Putamen (tissue), 1 donor: ENCODE measurements at places on chromosomes 5 and 9.

GRCh38 chr9:38125889-38126288, 56.9 kb upstream of the SHB start:
- DNase-seq: no peak

- DNase-seq: no peak
These were observed 82.9 kb downstream of the GRAMD2B start for GRCh38 chr5:126506079-126506478.

DNA sequence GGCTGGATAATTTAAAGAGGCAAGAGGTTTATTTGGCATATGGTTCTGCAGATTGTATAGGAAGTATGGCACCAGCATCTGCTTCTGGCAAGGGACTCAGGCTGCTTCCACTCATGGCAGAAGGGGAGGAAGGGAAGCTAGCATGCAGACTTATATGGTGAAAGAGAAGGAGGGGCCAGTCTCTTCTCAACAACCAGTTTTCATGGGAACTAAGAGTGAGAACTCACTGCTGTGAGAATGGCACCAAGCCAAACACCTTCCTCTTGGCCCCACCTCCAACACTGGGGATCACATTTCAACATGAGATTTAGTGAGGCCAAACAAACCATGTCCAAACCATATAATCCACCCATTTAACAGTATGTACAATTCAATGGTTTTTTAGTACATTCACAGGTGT, 113.3 kb upstream of the SHB start:
- DNase-seq: no peak

- DNase-seq: no peak
These were observed 264.9 kb downstream of the CD180 start for GRCh38 chr5:66931651-66932050.

DNA sequence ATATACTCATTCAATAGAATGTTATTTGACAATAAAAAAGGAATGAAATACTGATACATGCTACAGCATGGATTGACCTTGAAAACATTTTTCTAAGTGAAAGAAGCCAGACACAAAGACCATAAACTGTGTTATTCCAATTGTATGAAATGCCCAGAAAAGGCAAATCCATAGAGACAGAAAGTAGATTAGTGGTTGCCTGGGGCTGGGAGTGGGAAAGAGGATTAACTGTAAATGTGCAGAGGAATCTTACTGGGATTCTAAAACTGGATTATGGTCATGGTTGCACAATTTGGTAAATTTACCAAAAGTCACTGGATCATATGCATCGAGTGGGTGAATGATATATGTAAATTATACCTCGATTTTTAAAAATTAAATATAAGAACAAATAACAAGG, 88.1 kb downstream of the GLIS3 start:
- DNase-seq: no peak

DNA sequence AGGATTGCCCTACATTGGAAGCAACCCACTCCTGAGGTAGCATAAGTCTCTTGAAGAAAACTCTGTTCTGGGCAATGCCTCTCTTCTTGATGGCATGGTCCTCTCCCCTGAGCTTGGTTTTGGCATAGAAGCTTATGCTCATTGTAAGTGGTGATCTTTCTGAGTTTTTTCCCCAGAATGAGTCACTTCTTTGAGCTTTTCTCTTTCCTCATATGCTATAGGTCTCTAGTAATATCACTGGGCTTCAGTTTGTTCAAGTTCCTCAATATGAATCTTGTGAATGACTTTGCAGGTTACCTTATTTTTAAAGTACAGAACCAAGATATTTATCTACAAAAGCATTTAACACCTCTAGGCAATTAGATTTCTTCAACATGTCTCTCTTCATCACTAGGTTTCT, 76.5 kb upstream of the ATG10 start:
- DNase-seq: no peak

DNA sequence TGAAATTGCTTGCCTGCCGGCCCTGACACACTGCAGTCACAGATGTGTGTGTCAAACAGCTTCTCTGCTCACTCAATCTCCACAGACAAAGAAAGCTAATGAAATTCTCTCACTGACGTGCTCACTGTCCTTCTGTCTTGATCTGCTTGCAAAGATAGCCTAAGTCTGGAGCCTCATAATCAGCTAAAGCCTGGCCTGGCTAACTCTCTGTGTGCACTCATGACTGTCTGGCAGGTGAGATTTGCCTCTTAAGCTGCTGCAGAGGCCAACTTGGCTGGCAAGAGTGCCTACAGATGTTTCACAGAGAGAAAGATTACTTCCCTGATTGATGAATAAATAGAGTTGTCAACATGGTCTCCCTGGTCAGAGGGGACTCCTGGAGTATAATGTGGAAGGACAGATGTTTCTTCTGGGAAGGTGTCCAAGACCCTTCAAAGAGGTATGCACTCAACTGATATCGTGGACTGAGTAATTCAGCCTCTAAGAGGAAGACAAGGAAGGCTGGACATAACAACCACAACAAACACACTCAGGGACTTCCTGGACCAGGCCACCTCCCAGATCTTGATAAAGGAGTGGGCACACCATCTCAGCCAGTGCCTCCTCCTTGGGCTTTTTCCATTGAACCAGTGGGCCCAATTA, 362.0 kb downstream of the SPOCK1 start:
- no peak for DNase-seq

GRCh38 chr9:113409883-113410206, 630 bp downstream of the POLE3 start:
- DNase-seq: no peak

- no peak for DNase-seq
These were observed 43.2 kb upstream of the BRINP1 start for GRCh38 chr9:119412399-119412798.

DNA sequence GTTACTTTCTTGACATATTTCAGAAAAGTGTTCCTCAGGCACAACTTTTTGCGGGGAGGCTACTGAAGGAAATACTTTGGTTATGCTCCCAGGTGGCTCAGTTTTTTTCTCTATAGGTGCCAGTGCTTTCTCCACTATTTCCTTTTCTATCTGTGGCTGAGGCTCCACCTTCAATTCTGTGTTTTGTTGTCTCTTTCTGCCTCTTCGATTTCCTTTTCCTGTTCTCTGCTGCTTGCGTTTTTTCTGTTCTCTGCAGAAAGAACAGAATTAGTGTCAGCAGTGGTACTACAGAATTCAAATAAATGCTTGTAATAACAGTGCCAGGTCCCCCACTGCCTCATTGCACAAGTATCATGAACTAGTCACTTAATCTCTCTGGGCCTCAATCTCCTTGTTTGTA, 7.0 kb downstream of the HEMGN start:
- no peak for DNase-seq

GRCh38 chr9:109098960-109099308, 20.8 kb downstream of the TMEM245 start:
- DNase-seq: no peak

DNA sequence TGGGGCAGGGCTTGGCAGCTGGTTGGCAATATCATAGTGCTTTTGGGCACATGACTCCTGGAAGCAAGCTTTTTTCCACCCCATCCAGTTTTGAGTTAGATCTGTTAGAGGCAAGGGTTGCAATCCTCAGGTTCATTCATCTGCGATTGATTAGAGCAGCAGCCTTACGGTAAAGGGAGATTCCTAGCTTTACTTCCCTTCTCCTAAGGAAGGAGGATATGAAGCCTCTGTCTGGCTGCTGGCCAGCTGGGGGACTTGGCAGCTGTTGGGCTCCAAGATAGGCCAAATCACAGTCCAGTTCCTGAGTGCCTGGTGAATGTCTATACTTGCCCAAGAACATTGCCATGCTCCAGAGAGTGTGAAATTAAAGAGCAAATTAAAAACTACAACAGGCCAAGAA, 113.4 kb upstream of the CCNH start:
- no peak for DNase-seq

- DNase-seq: no peak
These were observed 2371.1 kb downstream of the MAT2B start for GRCh38 chr5:165876538-165876937.

GRCh38 chr5:141513627-141514329, 24.9 kb downstream of the PCDHGC5 start:
- peak; percentile 89 for DNase-seq

- no peak for DNase-seq
These were observed 22.3 kb upstream of the GLE1 start for GRCh38 chr9:128482186-128482585.

- DNase-seq: peak; percentile 30
These were observed 101.8 kb downstream of the FGF18 start for GRCh38 chr5:171521219-171521633.

GRCh38 chr5:40204144-40204543, 475.6 kb upstream of the PTGER4 start:
- no peak for DNase-seq

DNA sequence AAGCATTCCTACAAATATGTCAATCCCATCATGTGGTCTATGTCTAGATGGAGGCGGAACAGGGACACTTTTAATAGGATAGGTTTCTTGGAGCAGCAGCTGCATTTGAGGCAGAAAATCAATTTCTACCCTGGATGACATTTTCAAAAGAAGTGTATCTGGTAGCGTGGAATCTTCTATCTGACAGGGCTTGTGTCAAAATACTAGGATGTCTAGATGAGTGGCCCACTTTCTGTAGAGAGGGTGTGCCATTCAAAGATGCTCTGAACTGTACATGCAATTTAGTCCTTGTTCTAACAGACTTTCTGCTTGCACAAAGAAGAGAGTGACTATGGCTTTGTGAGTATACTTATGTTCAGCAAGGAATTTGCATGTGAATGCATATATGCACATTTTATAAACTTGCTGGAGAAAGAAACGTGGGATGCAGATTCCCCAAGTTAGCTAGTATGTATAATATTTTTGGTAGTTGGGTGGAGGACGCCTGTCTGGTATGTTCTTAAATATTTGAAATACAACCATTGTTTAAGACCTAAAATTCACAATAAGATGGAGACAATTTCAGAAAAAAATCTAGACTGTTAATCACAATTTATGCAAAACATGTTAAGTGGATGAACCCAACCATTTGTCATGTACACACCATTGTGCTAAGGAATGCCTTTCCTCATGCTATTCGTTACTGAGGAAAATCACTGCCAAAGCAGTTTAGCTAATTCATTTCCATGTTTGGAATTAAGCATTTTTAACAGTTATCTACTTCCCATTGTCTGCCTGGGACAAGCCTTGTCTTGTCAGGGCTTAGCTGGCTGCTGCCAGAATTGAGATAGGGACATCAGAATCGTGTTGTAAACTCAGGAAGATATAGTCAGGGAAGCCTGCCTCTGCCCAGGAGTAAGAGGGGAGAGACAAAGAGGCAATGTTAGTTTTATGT, 129.1 kb upstream of the MEF2C start:
- DNase-seq: peak; percentile 41

DNA sequence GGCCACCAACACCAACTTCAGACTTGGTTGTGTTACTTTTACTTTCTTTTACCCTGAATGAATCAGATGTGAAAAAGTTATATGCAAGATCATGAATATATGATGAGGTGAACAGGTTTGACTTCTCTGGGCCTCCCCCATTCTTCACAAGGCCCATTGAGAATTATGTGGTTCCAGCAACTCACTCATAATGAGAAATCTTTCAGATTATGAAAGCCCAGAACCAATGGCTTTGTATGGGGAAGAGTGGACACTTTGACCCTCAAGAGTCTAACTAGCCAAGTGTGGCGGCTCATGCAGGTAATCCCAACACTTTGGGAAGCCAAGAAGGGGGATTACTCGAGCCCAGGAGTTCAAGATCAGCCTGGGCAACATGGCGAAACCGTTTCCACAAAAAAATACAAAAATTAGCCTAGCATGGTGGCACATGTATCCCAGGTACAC, 16.1 kb upstream of the LNPEP start:
- no peak for DNase-seq

DNA sequence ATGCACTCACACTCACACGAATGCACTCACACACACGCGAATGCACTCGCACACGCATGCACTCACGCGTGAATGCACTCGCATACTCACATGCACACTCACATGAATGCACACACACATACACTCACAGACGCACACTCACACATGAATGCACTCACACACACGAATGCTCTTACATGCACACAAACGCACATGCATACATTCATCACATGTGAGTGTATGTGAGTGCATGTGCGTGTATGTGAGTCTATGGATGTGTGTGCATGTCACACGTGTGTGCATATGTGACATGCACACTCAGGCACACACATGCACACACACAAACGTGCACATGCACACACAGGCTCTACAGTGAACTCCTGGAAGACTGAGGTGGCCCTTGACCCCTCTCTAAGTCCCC, 121.7 kb downstream of the ADAMTS2 start:
- no peak for DNase-seq

- DNase-seq: peak; percentile 53
These were observed 37.8 kb upstream of the S1PR3 start for GRCh38 chr9:88953381-88954029.

- no peak for DNase-seq
These were observed 118.9 kb upstream of the ELL2 start for GRCh38 chr5:96080557-96080956.

GRCh38 chr9:79266986-79267385, 304.8 kb upstream of the TLE4 start:
- no peak for DNase-seq

- no peak for DNase-seq
These were observed 17.5 kb downstream of the LCP2 start for GRCh38 chr5:170280011-170280493.

DNA sequence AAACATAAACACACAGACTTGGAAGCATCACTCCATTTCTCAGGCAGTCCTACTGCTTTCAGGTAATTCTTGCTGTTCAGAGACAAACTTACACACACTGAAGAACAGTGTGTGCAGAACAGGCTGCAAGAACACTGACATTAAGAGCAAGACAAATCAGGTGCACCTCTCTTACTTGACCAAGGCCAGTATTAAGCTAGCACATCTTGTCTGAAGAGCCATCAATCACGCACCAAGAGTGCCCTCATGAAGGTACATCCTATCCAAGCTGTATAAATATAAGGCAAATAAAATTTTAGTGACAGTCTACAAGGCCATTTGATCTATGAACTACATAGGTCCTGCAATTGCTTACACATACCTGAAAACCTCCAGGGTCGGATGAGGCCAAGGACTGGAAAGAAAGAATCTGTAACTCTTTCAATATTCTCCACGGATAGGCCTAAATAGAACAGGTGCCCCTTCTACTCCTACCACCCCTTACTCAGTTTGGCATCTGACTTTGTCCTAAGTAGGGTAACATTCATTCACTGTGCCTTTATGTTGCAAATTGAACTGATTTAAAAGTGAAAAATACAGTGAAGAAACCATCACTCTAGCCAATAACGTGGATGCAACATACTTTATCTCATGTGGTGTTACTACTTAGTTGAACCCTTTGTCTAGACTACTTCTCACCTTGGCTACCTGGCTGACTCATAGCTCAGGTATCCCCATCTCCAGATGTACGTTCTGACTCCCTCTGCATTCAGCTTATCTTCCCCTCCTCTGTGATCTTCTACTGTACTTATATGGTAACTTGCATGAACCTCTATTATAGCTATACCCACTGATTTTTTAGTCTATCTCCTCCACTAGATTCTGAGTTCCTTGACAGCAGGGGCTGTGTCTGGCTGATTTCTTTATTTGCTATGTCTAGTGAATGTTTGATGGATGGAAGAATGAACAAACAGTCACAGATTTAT, 256.3 kb downstream of the KIAA0825 start:
- no peak for DNase-seq

DNA sequence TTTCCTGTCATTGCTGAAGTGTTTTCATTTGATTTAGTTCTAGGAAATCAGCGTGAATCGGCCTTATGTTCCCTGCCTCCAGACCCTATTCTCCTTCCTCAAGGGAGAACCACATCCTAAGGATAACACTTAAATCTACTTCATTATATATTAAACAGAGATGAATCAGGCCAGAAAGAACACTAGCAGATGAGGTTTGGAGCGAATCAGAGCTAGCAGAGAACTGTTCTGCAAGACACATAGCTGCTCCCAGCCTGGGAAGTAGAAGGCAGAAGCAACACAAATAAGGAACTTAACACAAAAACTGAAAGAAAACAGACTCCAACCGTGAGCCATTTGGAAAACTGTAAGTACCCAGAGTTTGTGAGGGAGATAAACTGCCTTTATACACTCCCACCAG, 718.2 kb downstream of the SEMA5A start:
- no peak for DNase-seq
